Activated CD4-positive, alpha-beta memory T cell treated with anti-CD3 and anti-CD28 coated beads for 36 hours (primary cell): ENCODE measurements at places on chromosomes 7 and 10. TPM values are rescaled to one million over a fixed set of nuclear protein-coding genes. Genes with fewer than 3 reads are reported as not detected.

GRCh38 chr10:113036619-113037018 is 86.6 kb downstream of the TCF7L2 start:
- no peak for DNase-seq

- peak; percentile 54 for DNase-seq
Measured at GRCh38 chr10:22252801-22253579, 35.2 kb upstream of the EBLN1 start.

- DNase-seq: no peak
Measured at GRCh38 chr7:22894546-22894945, 71.9 kb upstream of the TOMM7 start.

Gene CHAT
- total RNA-seq: not detected

Gene PON1
- not detected for total RNA-seq

- DNase-seq: peak; percentile 27
Measured at GRCh38 chr7:108415821-108416536, 40.3 kb downstream of the NRCAM start.

Gene FKBP6
- total RNA-seq: not detected

DNA sequence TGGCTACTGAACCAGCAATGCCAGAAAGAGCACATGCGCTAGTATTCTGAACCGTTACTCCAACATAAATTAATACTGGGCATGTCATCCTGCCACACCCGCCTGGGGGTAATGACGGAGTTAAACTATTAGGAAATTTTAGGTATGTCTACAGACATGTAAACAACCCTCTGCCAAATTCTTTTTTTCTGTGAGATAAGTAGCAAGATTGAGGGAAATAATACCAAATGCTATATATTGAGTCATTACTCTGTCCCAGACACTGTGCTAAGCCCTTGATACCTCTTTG is 7.4 kb downstream of the LSMEM1 start:
- DNase-seq: no peak

DNA sequence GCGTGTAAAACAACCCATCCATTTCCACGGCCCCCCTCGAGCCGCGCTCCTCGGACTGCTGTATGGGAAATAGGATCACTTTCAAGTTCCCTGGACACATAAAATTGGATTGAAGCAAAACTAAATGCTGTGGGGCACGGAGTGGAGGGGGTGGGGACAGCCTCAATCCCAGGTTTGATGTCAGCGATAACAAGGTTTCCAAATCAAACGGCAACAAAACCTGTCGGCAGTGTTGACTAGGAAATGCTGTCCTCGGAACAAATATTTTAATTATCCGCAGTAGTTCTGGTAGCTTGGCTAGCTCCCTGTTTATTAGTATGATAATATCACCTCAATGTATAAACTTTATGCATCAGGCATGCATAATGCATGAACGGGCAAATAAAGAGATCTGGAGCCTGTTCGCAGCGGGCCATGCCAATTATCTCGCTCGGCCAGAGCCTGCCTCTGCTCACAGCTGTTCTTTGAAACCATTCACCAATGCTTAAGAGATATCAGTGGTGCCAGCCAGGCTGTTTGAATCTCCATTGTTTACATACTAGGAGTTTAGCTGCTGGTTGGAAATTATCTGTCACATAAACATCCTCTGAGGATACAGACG is 161.1 kb downstream of the PAXIP1 start:
- no peak for DNase-seq

Gene SMARCD3
- total RNA-seq: 4.4 TPM

GRCh38 chr7:120169996-120170783 is 102.8 kb upstream of the KCND2 start:
- DNase-seq: no peak

GRCh38 chr7:15016315-15016667 is 113.7 kb upstream of the DGKB start:
- no peak for DNase-seq

DNA sequence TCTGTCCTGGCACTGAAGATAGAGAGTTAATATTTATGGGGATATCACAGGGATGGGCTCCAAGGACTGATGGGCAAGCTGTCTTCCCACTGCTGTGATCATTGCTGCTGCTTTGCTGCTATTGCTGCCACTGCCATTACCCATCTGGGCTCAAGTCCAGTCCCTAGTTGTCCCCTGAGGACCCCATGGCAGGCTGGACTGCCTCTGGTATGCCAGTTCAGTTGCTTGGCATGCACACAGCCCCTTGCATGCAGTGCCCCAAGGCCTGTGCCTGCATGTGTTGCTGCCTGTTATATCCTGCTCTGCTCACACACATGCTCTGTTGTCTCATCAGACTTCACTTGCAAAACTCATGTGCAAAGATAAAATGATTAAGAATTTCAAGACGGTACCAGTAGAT is 109.5 kb downstream of the ADRA2A start:
- no peak for DNase-seq

GRCh38 chr7:22725585-22725984 is 1.4 kb upstream of the IL6 start:
- no peak for DNase-seq

- peak; percentile 60 for DNase-seq
Measured at GRCh38 chr7:88218836-88219605, 817 bp downstream of the SRI start.
